Fibroblast of skin of back (primary cell): ENCODE measurements at places on chromosomes 6 and 20.

- peak; percentile 99 for DNase-seq
Observed at GRCh38 chr20:47317127-47317895, 39.2 kb downstream of the ZMYND8 start.

DNA sequence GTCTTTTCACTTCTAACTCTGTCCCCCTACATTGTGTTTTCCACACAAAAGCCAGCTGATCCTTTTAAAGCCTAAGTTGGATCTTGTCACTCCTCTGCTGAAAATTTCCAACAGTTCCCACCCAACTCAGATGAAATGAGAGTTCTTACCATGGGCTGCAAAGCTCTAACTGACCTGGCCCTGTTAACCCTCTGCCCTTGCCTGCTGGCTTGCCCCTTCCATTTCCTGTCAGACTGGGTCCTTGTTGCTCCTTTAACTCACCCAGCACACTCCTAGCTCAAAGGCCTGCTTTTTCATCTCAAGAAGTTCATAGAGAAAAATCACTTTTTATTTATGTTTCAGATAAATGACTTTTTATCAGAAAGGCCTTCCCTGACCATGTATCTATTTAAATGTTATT, 66.5 kb upstream of the HEY2 start:
- no peak for DNase-seq

GRCh38 chr20:16129411-16129810, 443.8 kb downstream of the KIF16B start:
- no peak for DNase-seq

GRCh38 chr20:20529597-20529996, 161.7 kb downstream of the INSM1 start:
- no peak for DNase-seq

- DNase-seq = peak; percentile 54
Observed at GRCh38 chr6:52634211-52634610, 36.7 kb upstream of the TMEM14A start.
